ENCODE measurements at places on chromosomes 5 and 9.

GRCh38 chr5:113794981-113795380 is 281.5 kb downstream of the YTHDC2 start:
- DNase-seq = no peak

GRCh38 chr9:92804727-92805126 is 40.1 kb upstream of the BICD2 start:
- DNase-seq = no peak

DNA sequence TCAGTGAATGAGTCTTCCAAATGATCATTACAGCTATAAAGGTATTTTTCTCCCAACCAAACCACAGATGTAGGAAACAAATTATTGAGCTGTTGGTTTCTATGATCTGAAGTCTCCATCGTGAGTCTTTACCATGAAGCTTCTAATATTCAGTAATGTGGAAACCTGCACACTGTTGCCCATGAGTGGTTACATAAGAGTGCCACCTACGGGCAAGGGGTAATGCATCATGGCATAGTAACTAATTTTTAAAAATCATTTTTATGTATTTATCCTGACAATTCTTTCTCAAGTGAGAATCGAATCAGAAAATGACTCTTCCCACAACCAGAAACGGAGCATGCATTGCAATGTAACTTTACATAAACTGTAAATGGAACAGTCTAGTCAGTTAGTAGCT is 282.5 kb upstream of the SMARCA2 start:
- DNase-seq = no peak

GRCh38 chr5:113057557-113057984 is 81.0 kb downstream of the DCP2 start:
- DNase-seq = no peak

DNA sequence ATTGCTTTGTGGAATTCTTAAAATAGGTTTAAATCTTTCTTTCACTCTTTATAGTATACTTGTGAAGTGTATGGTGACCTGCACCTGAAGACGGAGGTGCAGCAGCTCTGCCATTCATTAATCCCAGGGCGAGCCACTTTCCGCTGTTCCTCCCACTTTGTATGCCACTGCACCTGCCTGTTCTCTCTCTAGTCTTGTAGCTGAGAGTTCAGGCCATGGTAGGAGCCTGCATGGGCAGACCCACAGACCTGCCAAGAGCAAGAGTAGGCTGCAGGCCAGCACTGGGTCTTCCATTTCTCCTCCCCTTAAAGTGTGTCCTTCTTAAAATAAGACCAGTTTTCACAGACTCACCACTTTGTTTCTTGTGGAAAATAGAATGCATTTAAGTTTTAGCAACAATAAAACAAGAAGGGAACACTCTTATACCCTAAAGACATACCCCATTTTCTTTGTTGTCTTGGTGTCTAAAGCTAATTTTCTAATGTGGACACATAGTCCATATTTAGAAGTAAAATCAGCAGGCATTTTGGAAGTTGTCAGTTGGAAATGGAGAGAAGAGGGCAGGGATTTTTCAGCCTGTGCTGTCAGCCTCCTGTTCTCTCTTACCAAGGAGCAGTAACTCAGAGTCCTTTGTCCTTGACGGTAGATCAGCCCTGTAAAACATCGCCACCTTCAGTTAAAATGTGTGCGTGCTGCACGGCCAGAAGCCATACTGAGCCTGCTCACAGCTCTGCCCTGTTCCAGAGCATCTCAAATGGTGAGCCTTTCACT is 103.2 kb downstream of the SNCAIP start:
- DNase-seq = no peak

DNA sequence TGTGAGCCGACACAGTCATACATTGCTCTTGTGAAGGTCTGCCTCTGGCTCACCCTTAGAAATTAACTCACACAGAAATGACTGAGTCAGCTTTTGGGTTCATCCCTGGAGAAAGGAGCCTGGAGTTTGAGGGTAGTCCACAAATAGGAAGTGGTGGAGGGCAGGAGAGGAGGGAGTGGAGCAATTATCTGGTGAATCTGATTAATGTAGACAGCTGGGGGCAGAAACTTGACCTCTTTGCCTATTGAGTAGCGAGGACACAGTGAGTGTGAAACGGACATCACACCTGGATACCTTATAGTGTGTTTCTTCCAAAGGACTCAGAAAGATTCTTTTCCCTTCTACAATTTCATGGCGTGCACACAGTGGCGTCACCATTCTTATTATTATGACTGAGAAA is 48.5 kb upstream of the MSX2 start:
- DNase-seq = no peak

GRCh38 chr9:79255651-79256260 is 316.0 kb upstream of the TLE4 start:
- no peak for DNase-seq

DNA sequence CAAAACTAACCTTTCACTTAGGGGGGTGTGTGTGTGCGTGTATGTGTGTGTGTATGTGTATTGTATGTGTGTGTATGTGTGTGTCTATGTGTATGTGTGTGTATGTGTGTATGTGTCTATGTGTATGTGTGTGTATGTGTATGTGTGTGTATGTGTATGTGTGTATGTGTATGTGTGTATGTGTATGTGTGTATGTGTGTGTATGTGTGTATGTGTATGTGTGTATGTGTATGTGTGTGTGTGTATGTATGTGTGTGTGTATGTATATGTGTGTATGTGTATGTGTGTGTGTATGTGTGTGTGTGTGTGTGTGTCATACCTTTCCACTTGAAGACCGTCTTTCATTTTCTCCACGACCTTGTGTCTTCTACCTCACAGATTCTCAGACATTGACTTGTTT is 20.8 kb upstream of the FLT4 start:
- DNase-seq = no peak

GRCh38 chr5:171599411-171599810 is 180.0 kb downstream of the FGF18 start:
- no peak for DNase-seq

GRCh38 chr9:70947086-70947485 is 174.3 kb downstream of the TRPM3 start:
- no peak for DNase-seq

- peak; percentile 18 for DNase-seq
Measured at GRCh38 chr9:34957492-34958410, at the start of gene PHF24. PHF24 (plus strand) TSS chr9:34958285; CDS start chr9:34971299, 13,014 bp downstream.

- no peak for DNase-seq
Measured at GRCh38 chr9:118446943-118447639, 742.9 kb downstream of the TLR4 start.

DNA sequence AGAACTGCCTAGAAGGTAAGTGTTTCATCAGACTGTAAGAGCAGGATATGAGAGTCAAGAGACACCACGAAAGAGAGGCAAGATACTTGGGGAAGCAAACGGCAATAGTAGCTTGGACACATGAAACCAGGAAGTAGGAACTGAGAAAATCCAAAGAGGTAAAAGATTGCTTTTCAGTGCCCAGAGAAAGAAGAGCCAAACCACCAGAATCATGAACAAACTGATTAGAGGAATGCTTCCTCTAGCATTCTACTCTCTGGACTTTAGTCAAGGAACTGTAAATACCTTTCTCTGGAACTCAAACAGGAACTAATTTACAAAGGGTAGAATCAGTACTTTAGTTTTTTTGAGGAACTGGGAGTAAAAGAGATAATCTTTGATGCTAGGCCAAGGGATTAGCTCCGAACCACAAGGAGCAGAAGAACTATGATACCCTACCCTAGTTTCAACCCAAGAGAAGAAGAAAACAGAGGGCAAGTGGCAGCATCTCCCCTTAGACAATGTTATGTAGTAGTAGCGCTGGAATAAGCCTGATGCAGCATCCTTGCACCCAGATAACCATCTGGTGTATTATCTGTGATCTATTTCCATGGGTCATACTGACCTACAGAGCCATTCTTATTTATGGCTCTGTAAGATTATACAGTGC is 41.3 kb downstream of the EFCAB9 start:
- DNase-seq = no peak

GRCh38 chr5:159705948-159706347 is 210.3 kb upstream of the ADRA1B start:
- DNase-seq = no peak

DNA sequence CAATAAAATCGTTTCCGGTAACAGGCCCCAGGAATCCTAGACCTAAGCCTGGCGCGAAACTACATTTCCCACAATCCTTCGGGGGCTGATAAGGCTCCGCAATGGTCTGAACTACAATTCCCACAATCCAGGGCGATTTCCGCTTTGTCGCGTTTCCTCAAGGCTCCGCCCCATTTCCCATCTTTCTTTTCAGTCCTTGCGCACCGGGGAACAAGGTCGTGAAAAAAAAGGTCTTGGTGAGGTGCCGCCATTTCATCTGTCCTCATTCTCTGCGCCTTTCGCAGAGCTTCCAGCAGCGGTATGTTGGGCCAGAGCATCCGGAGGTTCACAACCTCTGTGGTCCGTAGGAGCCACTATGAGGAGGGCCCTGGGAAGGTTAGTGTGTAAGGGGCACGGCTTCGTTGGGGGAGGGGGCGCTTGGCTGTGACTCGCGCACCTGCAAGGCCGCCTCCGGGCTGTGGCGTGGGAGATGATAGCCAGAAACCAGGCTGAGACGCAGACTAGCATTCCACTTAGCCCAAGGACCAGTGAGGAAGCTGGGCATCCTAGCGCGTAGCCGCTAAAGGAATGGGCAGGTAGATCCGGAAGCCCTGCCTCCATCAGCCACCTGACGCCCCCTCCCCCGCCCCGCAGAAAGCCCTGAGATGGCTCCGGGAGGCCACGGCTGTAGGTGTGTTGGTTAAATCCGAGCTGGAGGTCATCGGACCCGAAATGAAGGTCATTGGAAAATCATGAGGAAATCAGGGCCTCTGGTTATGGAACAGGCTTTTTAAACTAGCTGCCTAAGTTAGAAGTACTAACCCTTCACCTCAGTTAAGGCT is at the start of gene COX7C:
TSS of gene COX7C (plus strand) at position 186 of the 821 bp plus-strand sequence. CDS start at position 301, 115 bp downstream.
- DNase-seq = peak; percentile 91

DNA sequence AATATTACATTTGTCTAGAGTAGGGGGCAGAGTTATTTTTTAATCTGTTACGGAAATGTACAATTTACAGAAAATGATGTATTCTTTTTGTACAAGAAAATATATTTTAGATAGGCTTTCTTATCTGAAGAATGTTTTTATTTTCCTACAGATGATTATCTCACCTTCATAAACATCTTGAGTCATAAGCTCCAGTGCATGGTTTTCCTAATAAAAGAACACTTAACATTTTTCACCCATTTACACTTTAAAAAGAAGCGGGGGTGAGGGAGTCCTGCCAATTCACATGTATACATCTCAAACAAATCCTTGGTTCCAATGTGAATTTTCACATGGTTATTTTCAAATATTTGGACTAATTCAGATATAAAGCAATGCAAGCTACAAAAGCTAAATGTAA is 85.0 kb downstream of the MLLT3 start:
- no peak for DNase-seq

- no peak for DNase-seq
Measured at GRCh38 chr5:143397302-143398052, 6.0 kb downstream of the NR3C1 start.
